Upper lobe of left lung (tissue), 6 donors: ENCODE measurements at places on chromosomes 6 and 20.

DNA sequence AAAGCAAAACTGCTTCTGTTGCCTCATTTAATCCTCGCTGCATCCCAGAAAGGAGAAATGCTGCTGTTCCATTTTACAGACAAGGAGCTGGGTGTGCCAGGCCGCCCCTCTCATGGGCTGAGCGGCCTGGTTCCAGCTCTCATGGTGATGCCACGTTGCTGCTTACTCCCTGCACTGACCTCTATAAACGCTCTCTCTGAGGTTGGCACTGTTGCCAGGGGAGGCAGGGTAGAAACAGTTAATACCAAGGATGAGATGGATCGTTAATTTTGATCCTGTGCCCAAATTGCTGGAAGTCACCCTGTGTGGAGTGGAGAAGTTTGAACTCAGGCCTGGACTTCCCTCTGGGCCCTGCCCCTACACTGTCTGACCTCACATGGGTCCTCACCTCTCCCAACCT, 25.6 kb downstream of the SIRPA start:
- no peak for DNase-seq

GRCh38 chr6:43738877-43739641, 31.0 kb upstream of the VEGFA start:
- DNase-seq = no peak

- no peak for DNase-seq
Observed at GRCh38 chr6:118844915-118845314, 49.0 kb upstream of the ASF1A start.

DNA sequence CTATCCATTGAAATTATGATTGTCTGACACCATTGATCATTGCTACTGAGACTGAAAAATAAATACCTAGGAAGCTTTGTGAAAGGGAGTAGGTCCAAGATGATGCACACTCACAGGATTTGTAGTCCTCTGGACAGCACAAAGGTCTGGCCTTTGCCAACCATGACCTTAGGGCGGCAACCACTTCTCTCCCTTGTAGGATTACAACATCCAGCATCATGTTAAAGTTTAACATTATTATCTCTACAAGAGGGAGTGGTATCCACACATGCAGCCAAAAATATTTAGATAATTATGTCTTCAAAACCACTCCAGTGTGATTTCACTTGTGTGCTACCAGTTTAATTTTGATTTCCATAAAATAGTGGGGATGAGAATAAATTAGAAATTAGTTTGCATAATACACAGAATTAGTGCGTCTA, 51.1 kb upstream of the NHSL1 start:
- no peak for DNase-seq

GRCh38 chr6:90286884-90287488, 9.7 kb downstream of the BACH2 start:
- DNase-seq = no peak

DNA sequence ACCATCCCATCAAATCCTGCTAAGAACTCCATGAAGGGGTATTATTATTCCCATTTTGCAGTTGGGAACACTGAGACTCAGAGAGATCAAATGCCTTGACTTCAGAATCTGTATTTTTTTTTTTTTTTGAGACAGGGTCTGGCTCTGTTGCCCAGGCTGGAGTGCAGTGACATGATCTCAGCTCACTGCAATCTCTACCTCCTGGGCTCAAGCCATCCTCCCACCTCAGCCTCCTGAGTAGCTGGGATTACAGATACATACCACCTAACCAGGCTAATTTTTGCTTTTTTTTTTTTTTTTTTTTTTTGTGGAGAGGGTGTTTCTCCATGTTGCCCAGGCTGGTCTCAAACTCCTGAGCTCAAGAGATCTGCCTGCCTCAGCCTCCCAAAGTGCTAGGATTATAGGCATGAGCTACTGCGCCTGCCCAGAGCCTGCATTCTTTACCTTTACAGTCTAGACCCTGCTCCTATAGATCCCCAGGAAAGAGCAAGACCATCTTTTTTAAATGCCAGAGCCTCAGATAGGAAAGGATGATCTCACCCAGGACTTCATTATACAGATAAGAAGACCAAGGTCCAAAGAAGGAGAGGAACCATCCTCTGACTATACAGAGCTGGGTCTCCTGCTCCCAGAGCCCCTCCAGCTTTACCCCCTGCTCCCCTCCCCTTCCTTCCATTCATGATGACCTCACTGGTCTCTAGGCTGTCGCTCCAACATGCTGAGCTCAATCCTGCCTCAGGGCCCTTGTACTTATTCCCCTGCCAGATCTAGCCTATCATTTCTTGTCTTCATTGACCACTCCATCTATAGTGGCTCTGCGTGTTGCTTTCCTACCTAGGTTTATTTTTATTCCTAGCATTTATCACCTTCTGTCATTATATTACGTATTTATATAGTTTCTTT, 138.6 kb downstream of the CEBPB start:
- DNase-seq = no peak

GRCh38 chr20:59027741-59028320, 4.3 kb downstream of the ATP5F1E start:
- no peak for DNase-seq

DNA sequence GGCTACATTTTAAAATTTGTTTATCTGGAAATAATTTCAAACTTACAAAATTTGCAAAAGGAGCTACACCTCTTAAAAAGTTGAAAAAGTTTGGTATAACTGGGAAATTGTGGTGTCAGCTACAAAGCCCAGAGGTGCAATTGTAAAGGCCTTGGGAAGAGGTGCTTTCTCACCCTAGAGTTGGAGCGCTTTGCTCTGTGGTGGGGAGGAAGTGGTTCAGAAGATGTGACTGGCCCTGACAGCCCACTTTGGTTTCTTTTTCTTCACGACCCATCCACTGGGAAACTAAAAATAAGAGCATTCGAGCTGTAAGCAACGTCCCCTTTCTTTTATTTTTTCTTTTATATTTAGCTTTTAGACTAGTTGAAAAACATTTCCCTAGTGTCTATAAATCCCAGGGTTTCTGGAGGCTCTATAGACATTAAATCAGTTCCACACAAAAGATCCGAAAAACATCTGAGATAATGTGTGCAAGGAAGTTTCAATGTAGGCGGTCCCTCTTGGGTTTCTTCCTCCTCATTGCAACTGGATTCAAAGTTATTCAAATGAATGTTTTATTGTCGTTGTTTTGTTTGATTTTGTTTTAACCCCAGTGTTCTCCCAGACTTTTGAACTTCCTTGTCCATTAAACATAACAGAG, 397.8 kb downstream of the KIF16B start:
- DNase-seq = no peak

DNA sequence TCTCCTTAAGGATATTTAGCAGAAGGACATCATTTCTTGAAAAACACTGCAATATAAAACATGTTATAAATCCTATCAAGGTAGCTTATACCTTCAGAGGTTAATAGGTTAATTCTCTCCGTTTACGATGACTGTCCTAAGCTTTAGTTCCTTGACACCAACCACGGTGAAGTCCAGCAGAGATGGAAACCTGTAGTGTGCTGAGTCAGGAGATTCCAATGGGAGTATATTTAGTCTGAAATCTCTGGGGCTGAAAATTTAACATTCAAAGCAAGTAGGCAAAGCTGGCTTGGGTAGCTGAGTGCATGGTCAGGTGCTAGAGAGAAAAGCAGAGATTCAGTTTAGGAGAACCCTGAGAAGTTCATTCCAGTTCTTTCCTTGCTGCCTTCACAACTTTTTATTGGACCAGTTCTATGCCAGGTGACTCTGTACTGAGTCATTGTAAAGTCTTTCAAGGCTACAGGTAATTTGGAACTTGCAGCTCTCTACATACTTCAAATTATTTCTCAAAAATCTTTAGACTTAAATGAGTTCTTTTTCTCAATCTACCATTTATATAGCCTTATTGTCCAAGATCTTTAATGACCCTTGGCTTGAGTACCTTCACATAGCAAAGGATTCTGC, 1009.4 kb upstream of the FLRT3 start:
- no peak for DNase-seq

DNA sequence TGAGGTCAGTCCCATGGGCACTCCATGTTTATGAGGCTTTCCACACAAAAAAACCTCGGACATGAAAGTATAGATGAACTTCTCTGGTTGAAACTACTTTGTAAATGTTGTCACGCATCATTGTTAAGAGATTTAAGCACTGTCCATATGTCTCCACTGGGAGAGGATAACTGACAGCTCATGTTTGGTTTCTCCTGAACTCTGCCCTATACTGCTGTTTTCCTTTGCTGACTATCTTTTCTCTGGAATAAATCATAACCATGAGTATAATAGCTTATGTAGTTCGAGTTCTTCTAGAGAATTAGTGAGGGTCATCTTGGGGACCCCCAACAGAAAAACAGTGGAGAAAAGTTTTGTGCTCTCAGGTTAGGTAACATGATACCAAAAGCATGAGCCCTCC, 14.3 kb downstream of the THEMIS start:
- DNase-seq = no peak

- DNase-seq = no peak
Observed at GRCh38 chr6:131917318-131917717, 33.9 kb downstream of the CCN2 start.

GRCh38 chr20:20063941-20064702, 11.8 kb downstream of the CFAP61 start:
- DNase-seq = no peak

DNA sequence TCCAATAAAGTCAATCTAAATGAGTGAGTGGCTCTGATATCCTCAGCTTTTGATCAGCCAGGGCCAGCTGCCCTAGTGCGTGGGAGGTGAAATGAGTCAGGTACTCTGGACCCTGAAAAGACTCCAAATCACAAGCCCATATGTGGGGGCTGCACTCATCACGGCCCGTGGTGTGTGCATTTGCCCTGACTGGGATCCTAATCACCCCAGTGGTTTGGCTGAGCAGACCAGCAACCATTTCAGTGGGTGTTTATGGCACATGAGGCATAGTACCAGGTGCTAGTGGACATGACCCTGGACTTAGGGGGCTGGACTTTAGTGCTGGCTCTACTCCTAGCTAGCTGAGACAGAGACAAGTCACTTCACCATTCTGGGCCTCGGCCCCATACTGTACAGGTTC, 39.4 kb downstream of the SCML4 start:
- DNase-seq = no peak

DNA sequence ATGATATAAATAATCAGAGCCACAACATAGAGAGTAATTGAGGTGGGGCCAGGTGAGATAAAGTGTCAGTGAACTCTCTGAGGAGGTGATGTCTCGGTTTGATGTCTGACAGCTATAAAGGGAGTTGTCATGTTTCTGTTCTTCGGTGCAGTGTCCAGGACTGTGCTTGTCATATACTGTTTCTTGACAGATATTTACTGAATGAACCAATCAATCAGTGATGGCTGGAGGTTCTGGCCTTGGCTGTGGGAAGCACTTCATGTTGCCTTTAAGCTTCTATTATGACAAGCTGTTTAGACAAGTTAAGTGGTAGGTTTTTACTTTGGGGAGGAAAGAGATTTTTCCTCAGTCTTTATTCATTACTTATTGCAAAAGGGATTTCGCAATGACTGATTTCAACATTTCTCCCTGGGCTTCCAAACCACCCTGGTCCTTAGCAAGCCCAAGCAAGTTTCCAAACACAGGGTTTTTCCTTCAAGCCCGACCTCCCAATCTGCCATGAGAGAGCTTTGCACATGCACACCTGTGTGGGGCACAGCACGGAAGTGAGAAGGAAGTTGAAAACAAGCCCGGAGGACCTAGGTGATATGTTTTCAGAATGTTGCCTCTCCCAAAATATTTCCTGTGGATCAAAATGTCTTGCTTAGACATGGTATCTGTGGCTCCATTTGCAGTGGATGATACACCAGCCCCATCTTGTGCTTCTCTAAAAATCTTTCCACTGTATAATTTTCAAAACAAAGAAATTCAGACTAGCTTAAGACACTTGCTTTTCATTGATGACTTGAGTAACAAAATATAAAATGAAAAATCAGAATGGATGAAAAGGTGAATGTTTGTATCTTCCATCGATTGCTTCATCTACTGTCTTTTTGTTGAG, 567.3 kb upstream of the BTBD3 start:
- peak; percentile 47 for DNase-seq

DNA sequence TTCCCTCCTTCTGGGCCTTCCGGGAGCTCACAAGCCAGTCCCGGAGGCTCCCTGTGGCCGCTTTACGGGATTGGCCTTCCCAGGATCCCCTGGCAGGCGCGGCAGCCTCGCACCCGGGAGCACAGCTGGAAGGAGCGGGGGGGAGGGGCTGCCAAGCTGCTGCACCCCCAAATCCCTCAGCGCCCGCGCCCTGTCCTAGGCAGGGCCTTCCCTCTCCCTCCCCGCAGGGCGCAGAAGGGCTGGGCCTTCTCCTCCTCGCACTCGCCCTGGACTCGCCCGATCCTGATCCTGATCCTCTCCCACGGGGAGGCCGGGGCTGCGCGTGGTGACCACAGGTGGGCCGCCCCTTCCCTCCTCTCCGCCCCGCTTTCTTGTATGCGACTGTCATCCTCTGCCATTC, 146.4 kb downstream of the FNDC1 start:
- peak; percentile 67 for DNase-seq

GRCh38 chr20:6626805-6627204, 140.7 kb upstream of the BMP2 start:
- DNase-seq = no peak

DNA sequence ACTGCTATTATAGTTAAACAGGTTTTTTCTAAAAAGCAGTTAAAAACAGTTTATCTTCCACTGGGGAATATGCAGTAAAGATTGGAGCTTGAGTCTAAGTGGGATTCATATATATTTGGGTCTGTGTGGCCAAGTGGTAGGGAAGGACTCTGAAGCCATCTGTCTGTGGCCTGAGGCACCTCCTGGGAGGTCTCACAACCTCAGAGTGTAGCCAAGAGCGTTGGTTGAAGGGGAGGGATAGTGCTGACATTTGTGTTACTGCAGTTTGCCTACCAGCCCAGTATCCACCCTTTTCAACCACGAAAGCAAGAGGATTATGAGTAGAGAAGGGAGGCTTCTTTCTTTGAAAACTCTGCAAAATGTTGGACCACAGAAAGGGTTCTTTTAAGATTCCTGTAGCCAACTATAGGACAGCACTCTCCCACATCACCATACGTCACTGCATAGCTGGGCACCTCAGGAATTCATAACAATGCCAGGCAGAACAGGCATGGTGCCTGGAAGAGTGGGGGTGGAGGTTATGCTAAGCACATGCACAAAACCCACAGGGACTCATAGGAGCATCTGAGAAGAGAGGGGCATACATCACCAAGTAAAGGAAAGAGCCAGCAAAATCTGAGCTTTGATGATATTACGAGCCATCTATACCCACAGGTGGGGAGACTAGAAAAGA, 90.5 kb upstream of the HEY2 start:
- no peak for DNase-seq

DNA sequence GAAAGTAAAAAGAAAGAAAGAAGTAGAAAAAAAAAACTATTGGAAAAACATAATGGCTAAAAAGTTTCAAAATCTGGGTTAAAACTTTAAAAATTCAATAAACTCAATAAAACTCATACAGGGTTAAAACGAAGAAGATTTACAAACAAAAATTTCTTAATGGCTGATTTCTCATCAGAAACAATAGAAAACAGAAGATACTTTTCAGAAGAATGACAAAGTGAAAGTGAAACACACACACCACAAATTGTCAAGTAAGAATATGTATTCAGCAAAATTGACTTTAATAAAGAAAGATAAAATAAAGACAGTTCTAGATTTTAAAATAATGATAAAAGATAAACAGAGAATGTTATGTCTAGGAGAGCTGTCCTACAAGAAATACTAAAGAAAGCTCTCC, 618.9 kb upstream of the GJE1 start:
- no peak for DNase-seq

GRCh38 chr6:109297406-109298110, 84.7 kb downstream of the CD164 start:
- DNase-seq = no peak

GRCh38 chr6:129785756-129786135, 75.4 kb downstream of the TMEM244 start:
- no peak for DNase-seq

GRCh38 chr20:24795436-24795835, 153.6 kb upstream of the CST7 start:
- DNase-seq = no peak

GRCh38 chr6:110173506-110174132, 5.9 kb downstream of the WASF1 start:
- DNase-seq = no peak
